ENCODE measurements at places on chromosomes 2 and 18.

DNA sequence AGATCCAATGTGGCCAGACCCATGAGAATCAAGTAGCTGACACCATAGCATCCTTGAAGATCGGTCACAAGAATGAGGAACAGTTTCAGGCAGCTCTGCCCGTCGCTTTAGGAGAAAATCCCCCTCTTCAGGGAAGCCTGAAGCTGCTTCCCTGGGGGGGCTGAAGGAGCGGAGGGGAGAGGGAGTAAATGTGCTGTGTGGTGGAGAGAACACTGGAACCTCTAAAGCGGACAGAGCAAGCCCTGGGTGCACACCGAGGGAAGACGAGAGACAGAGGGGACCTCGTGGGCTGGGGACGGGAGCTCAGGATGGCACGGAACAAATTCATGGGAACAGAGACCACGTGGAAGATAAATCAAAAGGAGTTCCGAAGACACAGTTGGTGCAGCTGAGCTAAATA, 154.3 kb downstream of the NDUFA10 start:
- DNase-seq, result no peak

GRCh38 chr2:200749631-200750322, 61.9 kb upstream of the BZW1 start:
- no peak for DNase-seq

DNA sequence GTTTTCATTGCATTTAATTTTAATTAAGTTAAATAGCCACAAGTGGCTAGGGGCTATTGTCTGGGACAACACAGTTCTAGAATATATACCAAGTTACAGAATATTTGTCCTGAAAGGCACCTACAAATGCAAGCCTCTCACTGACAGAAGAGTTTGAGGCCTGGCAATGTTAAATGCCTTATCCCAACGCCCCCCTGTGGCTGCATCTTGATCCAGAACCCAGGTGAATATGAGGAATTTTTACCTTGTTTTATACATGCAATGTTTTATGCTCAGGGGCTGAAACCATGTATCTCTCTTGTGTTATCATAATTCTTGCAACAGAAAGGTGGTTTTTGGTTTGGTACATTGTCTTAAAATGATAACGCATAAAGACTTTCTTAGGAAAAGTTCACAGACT, 71.8 kb upstream of the SEC11C start:
- no peak for DNase-seq

DNA sequence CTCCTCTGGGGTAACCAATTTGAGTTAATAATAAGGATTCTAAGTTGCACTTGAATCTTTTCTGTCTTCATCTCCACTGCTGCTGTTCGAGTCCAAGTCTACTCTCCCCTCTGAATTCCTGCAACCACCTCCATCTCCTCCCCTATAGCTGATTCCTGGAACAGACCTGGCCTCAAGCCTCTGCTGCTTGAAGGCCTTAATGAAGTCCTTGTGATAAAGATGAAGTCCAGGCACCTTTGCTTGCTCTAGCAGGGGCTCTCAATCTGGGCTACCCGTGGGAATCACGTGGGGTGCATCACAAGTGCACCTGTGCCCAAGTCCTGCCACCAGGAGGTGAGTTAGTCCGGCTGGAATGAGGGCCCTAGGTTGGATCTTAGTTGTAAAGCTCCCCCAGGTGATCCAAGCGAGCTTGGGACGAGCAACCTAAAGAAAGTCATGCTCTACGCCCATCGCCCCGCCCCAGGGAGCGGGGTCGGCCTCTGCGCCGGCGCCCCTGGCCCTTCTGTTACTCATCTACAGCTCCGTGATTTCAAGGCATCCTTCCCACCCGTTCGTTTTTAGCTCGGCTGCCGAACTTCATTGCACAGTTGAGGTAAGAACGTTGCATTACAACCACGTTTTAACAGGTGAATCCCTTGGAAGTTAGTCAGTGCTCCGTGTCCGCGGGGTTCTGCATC, 905 bp upstream of the IAH1 start:
- DNase-seq, result no peak

DNA sequence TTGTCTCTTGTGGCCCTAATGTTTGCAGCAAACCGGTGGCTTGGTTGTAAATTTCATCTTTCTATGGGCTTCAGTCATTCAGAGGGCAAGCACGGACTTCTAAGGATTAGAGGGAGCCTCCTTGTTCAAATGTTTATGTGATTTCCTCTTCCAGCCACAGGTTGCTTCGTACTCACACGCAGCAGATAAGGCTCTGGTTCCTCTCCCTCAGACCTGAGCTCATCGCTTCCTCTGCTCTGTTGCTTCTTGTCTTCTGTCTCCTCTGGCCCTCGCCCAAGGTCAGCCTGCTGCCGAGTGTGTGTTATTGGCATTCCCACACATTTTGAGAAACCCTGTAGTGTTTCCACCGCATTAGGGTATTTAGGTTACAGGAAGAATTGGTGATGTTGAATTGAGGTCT, 44.0 kb downstream of the MYL12B start:
- DNase-seq, result no peak

DNA sequence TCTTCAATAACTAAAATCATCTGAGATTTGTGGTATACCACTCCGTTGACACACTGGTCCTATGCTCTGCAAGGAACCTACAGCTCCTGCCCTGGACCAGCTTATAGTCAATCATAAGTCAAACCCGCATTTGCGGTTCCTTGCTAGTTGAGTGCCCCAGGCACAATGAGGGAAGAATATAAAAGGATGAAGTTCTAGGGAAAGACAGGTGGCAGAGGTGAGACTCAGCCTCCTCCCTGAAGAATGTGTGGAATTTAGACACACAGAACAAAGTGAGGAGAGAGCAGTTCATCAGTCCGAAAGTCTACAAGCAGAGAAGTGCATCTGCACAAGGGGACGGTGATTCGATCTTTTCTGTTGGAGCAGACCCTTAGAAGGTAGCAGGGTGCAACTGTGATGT, 615.0 kb upstream of the FANCL start:
- no peak for DNase-seq

DNA sequence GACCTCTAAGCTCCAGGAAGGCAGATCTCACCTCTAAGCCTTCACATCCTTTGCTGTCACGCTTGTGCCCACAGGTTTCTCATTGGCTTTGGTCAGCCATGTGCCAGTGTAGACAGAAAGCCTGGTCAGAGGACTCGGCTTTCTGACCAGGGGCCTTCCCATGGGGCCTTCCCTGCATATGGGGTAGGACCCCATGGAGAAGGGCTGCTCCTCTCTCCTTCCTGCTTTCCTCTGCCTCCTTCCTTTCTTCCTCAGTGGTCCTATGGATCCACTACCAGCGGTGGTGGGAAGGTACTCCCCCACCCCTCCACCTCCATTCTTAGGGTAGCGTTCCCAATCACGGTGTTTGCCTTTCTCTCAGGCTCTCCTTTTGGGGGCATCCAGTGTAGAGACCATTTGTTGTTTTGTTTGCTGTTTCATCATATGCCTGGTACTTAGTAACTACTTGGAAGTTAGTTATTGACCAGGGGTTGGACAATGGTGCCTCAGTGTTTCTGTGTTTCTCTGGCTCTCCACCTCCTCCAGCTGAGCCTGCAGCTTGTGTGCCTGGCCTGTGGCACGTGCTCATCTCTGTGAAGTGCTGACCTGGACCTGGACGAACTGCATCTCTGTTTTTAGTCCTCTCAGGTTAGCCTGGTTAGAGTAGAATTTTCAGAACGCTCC, 71.6 kb downstream of the ZNF407 start:
- no peak for DNase-seq

GRCh38 chr2:46774499-46775228, 140.9 kb downstream of the MCFD2 start:
- no peak for DNase-seq

- DNase-seq, result no peak
Observed at GRCh38 chr18:48714873-48715272, 176.0 kb downstream of the CTIF start.

Measured in muscle of arm (tissue), 14 donors.